ENCODE measurements at places on chromosomes 4 and X. TPM values are rescaled to one million over a fixed set of nuclear protein-coding genes. Genes with fewer than 3 reads are reported as not detected.

Gene ZMAT1
- 0.17 TPM for total RNA-seq

Gene SLC4A4
- 22.1 TPM for total RNA-seq

Gene CLCN4
- total RNA-seq: 5.8 TPM

Gene MAGEA4
- total RNA-seq: not detected

Gene RNF175
- under 0.01 TPM for total RNA-seq

Gene FRMPD3
- under 0.01 TPM for total RNA-seq

Gene WAS
- total RNA-seq: 0.17 TPM
